Mesenchymal stem cell (in vitro differentiated cells and primary cell): ENCODE measurements at places on chromosomes 3 and 15.
A peak's percentile ranks its signal among the peaks of the same experiment; 100 is the strongest.

- no peak for DNase-seq
Measured at GRCh38 chr3:74537857-74538256, 76.6 kb downstream of the CNTN3 start.

DNA sequence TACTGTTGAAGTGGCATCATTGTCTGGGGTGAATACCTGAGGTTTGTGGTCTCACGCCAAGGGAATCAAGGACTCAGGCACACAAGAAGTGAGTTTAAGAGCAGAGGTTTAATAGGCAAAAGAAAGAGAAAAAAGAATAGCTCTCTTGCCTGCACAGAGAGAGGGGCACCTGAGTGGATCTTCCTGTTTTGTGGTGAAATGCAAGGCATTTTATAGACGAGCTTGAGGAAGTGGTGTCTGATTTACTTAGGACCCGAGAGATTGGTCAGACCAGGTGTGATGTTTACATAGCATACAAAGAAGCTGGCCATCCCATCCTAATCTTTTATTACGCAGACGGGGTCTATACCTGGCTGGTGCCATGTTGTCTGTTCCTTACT is 13.2 kb downstream of the CCR5 start:
- DNase-seq = no peak

DNA sequence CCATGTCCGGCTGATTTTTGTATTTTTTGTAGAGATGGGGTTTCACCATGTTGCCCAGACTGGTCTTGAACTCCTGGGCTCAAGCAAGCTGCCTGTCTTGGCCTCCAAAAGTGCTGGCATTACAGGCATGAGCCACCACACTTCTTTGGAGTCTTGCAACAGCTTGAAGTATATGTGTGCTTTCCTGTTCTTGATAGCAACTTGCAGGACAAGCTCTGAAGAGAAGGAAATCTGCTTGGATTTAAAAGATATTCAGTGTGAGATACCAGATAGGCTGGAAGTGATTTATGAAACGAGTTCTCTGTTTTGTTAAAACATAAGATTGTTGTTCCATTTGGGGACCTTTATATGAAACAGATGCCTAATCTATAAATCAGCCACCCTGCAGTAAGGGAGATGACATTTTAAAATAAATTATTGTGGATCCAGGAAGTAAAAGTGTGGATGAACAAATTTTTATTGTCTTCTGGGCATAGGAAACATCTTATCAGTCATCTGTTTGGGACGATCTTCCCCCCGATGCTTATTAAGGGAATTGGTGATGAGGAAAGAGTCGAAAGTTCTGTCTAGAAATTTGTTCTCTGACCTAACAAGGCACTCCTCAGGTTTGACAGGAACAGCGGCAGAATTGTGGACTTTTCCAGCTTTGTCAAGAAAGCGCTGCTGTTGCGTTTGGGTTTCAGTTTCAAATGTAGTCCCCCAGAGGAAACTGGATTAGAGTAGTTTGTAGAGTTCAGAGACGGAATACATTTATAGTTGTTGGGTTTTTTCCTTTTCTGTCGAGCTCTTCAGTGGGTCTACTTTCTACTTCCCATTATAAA is 53.7 kb upstream of the MAGI1 start:
- no peak for DNase-seq

DNA sequence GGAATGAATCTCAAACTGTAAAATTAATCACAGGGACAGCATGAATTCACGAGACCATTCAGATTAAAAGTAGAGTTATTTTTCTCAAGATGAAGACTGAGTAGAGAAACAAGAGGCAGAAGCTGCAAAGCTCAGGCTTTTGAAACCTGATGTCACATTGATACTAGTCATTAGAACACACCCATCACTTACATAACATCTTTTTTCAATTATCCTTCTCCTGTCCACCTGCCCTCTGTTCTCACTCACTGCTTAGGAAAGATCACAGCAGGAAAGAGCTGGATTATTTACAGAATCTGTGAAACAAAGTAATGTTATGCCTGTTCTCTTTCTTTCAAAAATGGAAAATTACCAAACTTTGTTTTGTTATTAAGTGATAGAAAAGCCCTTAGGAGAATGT is 72.0 kb upstream of the CDAN1 start:
- DNase-seq = no peak

GRCh38 chr3:18199757-18200156 is 225.4 kb downstream of the SATB1 start:
- DNase-seq = no peak

DNA sequence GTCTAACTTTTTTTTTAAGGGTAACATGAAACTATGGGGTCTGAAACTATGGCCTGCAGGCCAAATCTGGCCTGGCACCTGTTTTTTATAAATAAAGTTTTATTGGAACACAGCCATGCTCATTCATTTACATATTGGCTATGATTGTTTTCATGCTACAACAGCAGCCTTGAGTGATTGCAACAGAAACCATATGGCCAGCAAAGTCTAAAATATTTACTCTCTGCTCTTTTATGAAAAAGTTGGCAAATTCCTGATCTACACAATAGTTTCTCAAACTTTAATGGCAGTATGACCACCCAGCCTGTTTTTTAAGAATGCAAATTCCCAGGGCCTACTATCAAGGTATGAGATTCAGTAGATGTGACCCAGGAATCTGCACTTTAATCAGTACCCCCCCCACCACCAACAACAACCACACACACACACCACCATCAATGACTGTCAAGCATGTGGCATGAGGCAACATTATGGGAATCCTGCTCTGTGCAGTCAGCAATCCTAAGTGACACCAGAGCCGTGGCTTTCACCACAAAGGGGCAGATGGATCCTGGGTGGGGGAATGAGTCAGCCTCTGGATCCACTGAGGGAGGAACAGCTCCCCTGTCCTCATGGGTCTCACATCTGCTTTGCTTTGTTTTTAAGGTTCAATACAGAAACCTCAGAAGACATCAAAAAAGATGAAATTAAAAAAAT is 142.8 kb downstream of the NTRK3 start:
- DNase-seq = no peak

DNA sequence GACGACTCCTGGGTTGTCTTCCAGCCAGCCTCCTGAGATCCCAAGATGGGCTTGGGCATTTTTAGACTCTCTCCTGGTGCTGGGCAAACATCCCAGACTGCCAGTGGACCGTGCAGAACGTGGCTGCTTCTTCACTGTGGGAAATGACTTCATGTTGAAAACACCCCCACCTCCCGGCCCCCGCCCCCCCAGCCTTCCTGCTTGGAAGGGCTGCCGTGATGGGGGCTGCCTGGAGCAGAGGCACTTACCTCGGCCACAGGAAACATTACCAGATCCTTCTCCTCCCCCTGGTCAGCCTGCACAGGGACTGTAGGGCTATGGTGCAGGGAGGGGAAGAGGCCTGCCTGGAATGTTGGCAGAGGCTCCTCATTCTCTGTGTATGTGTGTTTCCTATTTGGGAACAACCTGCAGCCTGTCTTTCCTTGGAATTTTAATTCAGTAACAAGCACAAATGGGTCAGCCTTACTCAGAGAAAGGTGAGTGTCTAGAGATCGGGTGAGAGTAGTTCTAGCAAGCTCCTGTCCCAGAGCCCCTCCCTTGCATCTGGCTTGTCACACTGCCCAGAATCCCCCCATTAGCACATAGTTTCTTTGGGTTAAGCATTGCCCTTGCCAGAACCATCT is 90.8 kb downstream of the ANP32A start:
- DNase-seq = no peak

- no peak for DNase-seq
Measured at GRCh38 chr3:122646146-122646988, 34.3 kb upstream of the PARP14 start.

GRCh38 chr15:59002418-59002859 is 15.0 kb downstream of the RNF111 start:
- DNase-seq = no peak

DNA sequence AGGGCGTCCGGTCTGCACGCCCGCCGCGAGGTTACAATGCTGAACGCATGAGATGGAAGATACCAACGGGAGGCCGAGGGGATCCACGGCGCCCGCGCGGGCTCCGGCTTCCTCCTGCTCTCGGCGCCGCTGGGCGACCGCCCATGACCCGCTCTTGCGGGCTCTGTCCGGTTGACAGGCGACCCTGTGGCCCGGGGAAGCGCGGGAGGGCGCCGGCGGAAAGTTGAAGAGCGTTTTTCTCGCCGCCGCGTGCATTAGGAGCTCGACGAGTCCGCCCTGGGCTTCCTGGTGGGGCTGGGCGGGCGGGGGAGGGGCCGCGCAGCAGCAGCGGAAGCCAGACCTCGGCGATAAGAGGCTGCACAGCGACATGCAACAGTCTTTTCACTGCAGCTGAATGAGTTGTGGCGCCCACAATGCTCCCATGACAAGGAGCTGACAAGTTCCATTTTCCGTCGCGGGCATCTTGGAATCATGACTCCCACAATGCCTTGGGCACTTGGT is at the start of gene MBNL1:
Gene MBNL1, plus strand, starts transcription at position 375 of the 501 bp plus-strand sequence. CDS start 31,265 bp downstream, outside the sequence.
- peak; percentile 90 for DNase-seq

DNA sequence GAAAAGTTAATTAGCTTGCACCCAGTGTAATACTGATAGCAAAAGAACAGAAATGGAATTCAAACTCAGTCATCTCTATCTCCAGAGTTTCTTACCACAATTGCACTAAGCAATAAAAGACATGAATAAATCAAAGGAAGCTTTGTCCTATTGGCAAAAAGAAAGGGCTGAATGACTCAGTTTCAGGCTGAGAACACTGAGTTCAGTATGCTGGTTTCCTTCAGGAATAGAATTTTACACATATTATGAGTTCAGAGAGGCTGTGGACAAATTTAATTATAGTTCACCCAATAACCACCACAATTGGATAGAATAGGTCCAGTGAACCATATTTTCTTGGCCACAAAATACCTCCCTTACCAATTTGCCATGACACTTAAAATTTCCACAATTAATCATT is 249.7 kb downstream of the KCNMB2 start:
- peak; percentile 13 for DNase-seq

DNA sequence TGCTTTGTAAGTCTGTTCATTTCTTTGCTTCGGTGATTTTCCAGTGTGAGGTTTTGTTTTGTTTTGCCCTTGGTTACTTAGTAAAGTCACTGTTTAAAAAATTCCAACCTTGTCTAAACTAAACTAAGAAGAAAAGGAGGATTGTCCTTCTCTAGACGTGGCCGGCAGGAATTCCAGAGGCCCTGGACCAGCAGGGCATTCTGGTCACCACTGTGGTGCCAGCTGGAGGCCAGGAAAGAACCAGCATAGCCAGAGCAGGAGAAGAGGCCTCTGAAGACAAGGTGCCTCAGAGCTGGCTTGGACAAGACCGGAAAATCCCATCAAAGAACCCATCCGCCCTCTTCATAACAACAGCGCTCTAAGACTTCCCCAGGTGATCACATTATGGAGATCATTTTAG is 8.2 kb downstream of the PLOD2 start:
- peak; percentile 76 for DNase-seq
